NCI-H460 (cell line): ENCODE measurements at places on chromosomes 5 and 9. TPM values are rescaled to one million over a fixed set of nuclear protein-coding genes. Genes with fewer than 3 reads are reported as not detected.

- DNase-seq, result no peak
Measured at GRCh38 chr9:134500931-134501760, 140.5 kb upstream of the COL5A1 start.

GRCh38 chr5:172733131-172733973 is 37.6 kb downstream of the DUSP1 start:
- DNase-seq, result no peak

The BAAT gene
- total RNA-seq, result 0.10 and 0.14 TPM in 2 replicates

GRCh38 chr5:151075698-151076331 is 5.0 kb downstream of the TNIP1 start:
- no peak for DNase-seq

GRCh38 chr5:67774267-67774552 is 441.3 kb upstream of the PIK3R1 start:
- DNase-seq, result peak; percentile 7

The ABL1 gene
- total RNA-seq, result 60.6 and 63.0 TPM in 2 replicates

- no peak for DNase-seq
Measured at GRCh38 chr9:114484854-114485443, 20.3 kb downstream of the WHRN start.

DNA sequence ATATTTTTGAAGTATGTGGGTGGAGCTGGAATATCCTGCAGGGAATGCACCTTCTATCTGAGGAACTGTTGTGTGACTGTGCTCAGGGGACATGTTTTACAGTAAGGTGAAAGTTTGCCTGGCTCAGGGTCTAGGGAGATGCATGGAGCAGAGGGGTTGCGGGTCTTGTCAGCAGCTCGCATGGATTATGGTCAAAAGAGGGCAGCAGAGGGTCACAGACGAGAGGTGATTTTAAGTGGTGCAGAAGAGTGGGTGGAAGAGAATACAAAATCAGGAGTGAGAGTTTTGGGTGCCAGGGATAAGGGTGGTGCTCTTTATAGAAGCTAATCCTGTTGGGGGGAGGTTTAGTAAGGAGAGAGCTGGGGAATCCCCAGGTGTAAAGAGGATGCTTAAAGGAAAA is 53.5 kb upstream of the GRIN3A start:
- peak; percentile 46 for DNase-seq

GRCh38 chr5:126780165-126780827 is 3.4 kb downstream of the LMNB1 start:
- DNase-seq, result peak; percentile 70

- DNase-seq, result no peak
Measured at GRCh38 chr9:115786321-115786720, 367.3 kb upstream of the PAPPA start.

DNA sequence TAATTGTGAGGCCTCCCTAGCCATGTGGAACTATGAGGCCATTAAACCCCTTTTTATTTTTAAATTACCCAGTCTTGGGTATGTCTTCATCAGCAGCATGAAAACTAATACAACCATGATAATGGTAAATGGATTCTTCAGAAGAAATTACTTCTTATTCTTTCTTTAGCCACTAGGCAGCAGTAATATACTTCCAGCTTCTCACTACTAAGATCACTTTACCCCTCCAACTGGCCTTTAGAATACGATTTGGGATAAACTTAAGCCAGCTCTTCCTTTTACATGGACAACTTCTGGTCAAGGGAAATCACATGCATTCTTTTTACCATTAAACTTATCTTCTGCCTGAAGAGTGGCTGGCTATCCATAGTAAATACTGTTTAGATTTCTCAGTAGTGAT is 355.4 kb downstream of the MAN2A1 start:
- DNase-seq, result no peak

DNA sequence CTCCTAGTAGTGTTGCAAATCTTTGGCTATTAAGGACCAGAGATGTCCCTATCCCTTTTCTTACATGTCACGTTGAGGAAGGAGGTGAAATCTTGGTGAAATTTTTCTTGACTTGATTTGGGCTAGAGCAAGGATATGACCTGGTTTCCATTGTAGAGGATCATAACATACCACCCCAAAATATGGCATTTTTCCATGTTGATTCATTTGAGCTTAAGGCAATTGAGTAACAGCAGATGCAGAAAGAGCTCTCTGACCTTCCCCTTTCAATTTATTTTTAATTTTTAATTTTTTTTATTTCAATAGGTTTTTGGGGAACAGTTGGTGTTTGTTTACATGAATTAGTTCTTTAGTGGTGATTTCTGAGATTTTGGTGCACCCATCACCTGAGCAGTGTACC is 61.2 kb upstream of the MAP1B start:
- no peak for DNase-seq

The BARHL1 gene
- not detected in 2 replicates for total RNA-seq

DNA sequence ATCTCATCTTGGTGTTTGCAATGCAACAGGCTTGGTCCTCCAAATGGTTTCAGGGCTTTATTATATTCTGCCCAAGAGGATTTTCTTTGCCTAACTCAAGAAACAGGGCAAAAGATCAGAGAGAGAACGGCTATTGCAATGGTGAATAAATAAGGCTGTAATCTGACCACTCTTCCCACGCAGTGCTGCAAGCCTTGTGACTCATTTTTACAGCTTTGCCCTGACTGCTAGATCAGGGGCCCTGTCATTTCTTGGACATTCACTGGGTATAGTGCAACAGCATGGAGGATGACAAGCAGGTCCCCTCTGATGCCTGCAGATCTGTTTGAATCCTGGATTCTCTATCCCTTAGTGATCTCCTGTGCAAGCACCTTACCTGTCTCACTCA is 459.1 kb downstream of the EBF1 start:
- no peak for DNase-seq

DNA sequence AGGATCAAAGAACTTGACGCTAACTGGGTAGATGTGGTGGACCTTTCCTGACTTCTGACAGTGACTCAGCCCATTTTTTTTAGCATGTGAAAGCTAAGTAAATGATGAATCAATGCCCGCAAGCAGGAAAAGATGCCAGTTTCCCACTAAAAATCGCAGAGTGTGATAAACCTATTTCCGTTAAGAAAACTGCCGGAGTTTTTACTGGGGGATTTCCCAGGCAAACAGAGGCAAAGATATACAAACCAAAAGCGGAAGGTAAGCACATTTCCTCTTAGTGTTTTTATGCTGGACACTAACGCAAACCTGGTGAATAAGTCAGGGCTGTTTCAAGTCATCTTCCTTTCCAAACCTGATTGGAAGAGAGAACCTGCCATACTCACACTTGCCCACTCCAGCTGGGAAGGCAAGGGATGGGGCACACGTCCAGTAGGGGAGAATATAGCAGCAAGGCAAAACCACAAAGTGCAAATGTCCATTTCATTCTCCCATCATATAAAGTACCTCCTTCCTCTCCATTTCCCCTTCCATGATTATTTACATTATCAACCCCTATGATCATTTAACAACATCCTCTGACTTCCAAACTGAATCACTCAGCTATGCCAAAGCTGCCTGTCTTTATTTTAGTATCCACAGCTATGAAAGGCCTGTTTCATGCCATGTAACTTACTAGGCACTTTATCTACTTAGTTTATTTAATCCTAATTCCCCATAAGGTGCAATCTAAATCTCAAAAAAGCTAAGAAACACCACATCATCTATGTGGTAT is 349.7 kb upstream of the RFX3 start:
- peak; percentile 92 for DNase-seq

DNA sequence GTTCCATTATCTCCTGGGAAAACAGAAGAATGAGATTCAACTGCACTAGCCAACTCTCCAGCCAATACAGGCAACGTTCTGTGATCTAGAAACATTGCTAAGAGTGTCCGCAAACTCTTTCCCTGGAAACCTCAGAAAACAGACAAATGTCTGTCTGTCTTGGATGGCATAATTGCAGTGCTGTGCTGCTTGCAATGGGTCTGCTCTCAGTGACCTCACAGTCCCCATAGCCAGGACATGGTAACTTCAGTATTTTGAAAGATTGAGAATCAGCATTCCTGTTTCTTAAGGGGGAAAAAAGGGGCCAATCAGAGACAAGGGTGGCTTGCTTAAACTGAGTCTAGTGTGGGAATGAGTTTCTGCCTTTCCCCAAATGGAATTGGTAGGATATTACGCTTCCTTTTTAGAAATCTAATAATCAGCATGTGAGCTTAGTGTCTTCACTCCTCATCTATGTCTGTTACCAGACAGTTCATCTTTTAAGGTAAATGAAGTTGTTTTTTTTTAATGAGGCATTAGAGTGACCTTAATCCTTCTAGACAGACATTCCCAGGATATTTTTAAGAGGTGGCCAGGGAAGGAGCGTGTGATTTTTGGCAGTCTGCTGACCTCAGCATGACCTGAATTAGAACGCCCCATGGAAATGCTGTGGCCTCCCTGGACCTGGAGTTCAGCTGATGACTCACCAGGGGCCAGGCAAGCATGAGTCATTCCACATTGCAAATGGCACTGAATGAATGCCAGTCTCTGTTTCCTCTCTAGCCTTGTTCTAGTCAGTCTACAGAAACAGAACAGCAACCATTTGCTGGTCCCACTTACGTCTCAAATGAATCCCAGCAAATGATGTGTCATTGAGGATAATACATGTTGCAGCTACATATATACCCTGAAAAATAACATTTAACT is 210.2 kb upstream of the ACTBL2 start:
- peak; percentile 87 for DNase-seq

DNA sequence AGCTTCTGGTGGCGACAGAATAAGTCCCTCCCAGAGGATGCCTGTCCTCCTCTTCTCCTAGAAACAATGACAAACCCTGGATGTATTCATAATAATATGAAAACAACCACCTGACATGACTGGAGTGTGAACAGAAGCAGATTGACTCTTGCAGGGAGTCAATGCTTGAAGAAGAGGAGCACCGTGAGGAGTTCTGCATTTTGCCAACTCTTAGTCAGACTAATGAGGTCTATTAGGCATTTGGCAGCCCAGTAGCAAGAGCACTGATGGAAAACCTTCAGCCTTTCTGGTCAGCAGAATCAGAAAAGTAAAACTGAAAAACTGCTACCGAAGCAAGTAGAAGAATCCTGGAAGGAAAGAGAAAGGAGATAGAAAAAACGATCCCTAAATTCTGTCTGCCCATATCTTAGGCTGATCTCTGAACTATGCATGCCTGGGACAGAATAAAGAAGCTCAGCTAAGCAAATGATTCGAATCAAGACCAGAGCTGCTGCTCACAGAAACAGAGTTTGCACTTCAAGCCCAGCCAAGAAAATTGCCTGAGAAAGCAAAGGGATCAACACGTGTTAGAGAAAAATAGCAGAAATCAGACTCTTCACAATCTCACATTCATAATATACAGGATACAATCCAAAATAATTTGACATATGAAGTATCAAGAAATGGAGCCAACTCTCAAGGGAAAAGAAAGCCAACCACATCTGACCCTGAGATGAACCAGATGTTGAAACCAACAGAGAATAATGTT is 69.5 kb upstream of the OSMR start:
- no peak for DNase-seq

The FOXD4L5 gene
- total RNA-seq, result 0.10 and 0.20 TPM in 2 replicates

GRCh38 chr5:132546108-132546507 is 2.8 kb upstream of the IL5 start:
- no peak for DNase-seq

The KIF20A gene
- total RNA-seq, result 35.2 and 40.3 TPM in 2 replicates

- no peak for DNase-seq
Measured at GRCh38 chr5:83378624-83379289, 92.8 kb upstream of the VCAN start.

- peak; percentile 19 for DNase-seq
Measured at GRCh38 chr5:123120197-123120596, 31.2 kb downstream of the PRDM6 start.

DNA sequence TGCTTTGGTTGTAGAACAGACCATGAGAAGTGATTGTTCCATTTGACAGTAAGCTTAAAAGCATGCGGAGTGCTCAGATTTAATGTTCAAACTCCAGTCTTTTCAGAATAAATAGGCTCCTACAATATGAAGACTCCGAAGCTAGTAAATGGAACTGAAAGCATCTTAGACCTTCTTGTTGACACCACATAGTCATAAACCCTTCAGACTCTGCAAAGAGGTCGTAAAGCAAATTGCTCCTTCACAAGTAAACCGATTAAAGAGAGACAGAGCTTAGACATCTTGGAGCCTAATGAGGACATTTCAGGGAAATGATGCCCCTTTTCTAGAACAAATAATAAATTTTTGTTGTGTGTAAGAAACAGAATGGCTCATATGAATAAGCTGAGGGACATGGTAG is 511.0 kb upstream of the RIOK2 start:
- no peak for DNase-seq

The PRRT1B gene
- not detected in 2 replicates for total RNA-seq

- no peak for DNase-seq
Measured at GRCh38 chr9:93136011-93136440, 2.0 kb upstream of the NINJ1 start.

- no peak for DNase-seq
Measured at GRCh38 chr5:53397845-53398244, 82.6 kb upstream of the FST start.

GRCh38 chr5:24606971-24607370 is 37.8 kb downstream of the CDH10 start:
- no peak for DNase-seq
